Amniotic stem cell (primary cell): ENCODE measurements at places on chromosomes 5 and 9.

GRCh38 chr5:2353871-2354440 is 397.5 kb downstream of the IRX2 start:
- DNase-seq = no peak

DNA sequence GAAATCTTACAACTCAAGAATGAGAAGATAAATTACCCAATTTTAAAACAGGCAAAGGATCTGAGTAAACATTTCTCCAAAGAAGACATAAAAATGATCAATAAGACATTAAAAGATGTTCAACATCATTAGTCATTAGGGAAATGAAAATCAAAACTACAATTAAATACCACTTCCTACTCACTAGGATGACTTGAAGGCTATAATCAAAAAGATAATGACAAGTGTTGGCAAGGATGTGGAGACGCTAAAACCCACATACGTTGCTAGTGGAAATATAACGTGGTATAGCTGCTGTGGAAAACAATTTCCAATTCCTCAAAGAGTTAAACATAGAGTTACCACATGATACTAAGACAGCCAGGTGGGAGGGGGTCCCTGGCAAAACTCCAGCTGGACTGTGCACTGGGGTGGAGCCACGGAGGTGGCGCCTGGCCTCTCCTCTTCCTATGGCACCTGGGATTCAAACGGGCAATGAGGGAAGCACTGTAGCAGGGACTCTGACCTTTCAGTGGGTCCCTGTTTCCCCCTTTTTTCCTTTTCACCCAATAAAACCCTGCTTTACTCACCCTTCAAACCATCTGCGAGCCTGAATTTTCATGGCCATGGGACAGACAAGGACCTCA is 5.9 kb downstream of the ARSB start:
- no peak for DNase-seq

- DNase-seq = no peak
Measured at GRCh38 chr9:130933114-130934046, 5.7 kb downstream of the FIBCD1 start.

DNA sequence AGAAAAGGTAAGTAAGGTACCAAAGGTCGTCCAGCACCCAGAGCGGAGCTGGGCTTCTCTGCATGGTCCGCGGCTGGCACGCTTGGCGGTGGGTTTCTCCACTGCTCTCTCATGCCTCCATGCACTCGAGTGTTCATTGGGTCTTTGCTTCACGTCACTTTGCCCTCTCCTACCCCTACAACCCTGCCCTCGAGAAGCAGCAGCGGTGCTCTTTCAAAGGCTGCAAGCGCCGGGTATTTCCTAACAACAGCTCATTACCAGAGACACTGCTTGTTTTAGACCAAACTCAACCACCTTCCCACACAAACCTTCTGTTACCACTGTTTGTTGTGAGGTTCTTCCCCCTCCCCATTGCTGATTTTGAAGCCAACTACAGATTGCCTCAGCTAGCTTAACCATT is 21.5 kb upstream of the ZBTB34 start:
- no peak for DNase-seq

GRCh38 chr9:113501852-113502251 is 38.3 kb downstream of the RGS3 start:
- DNase-seq = no peak

GRCh38 chr5:117741655-117742206 is 1167.1 kb upstream of the SEMA6A start:
- no peak for DNase-seq

DNA sequence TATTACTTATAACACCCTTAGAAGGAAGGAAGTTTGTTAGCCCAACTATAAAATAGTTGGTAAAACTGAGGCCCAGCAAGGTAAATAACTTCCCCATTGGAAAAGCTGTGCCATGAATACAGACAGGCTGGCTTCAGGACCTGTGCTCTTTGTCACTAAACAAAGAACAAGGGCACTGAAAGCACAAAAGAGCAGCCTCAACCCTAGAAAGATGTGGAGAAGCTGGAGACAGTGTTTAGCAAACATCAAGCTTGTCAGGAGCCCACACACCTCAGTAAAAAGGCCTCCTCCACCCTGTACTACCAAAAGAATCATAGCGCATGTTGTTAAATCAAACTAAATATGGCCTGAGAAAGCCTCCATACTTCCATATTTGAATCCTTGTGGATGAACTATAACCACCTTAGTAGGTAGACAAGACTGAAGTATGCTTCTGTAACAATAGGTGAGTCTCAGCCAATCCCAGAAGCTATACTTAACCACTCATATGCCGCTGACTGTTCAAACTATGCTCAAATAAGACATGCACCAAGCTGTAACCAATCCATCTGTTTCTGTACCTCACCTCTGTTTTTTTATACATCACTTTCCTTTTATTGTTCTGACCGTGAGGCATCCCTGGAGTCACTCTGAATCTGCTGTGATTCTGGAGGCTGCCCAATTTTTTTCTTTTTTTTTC is 18.4 kb upstream of the SCGB3A2 start:
- DNase-seq = no peak

DNA sequence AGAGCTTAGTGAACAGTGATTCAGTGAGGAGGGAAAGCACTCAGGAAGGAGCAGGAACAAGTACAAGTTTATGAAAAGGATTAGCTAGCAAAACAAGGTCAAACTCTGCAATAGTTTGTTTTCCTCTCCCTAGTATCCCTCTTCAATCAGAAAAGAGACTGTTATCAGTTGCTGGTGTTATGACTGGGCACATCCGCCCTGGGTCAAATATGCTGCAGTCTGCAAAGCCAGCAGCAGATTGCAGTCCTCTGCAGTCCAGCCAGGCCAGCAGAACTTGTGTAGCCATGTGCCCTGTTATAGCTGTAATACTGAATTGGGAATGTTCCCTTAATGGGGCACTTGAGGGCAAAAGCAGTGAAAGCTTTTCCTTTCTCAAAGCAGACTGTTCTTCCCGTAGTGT is 12.0 kb downstream of the PCDHAC2 start:
- DNase-seq = no peak

- DNase-seq = no peak
Measured at GRCh38 chr9:14309403-14309802, 4.5 kb downstream of the NFIB start.

GRCh38 chr9:112334432-112334841 is 1.0 kb upstream of the PTBP3 start:
- DNase-seq = no peak

GRCh38 chr5:36944607-36945225 is 68.1 kb downstream of the NIPBL start:
- no peak for DNase-seq

DNA sequence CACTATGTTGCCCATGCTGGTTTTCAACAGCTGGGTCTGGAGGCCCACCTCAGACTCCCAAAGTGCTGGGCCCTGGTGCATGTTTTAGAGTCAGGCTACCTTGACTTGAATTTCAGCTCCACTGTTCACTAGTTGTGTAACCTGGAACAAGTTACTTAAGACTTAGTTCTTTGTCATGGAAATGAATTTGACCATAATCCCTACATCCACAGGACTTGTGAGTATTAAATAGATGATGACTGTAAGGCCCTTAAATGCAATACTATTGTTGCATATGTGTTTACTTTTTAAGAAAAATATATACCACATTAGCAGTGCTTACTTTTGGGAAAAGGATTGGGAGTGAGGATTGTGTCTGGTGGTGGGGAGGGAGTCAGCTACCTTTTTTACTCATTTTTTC is 16.4 kb downstream of the PAIP2 start:
- no peak for DNase-seq

GRCh38 chr9:137235424-137236237 is 4.9 kb downstream of the SLC34A3 start:
- DNase-seq = no peak

- no peak for DNase-seq
Measured at GRCh38 chr5:40928886-40929448, 19.7 kb downstream of the C7 start.

- DNase-seq = no peak
Measured at GRCh38 chr9:94147776-94148175, 63.5 kb downstream of the PTPDC1 start.

- no peak for DNase-seq
Measured at GRCh38 chr5:142847898-142848790, 78.0 kb downstream of the ARHGAP26 start.

DNA sequence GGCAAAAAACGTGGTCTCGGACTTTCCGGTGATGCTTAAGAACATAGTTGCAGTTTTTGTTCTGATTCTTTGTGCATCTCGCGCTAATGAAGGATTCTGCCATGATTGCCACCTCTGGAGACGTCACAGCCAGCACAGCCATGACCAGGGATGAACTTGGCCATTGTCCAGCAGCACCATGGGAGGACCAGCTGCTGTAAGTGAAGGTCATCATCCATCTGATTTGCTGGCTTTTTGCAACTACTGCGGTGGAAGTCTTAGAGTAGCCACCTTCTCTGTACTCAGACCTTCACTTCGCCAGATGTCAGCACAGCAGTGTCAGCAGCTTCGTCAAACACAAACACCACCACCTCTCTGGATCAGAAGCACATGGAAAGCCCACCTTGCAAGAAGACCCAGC is 45.7 kb downstream of the NSUN2 start:
- no peak for DNase-seq

GRCh38 chr9:94974154-94974879 is 247.8 kb downstream of the AOPEP start:
- no peak for DNase-seq

DNA sequence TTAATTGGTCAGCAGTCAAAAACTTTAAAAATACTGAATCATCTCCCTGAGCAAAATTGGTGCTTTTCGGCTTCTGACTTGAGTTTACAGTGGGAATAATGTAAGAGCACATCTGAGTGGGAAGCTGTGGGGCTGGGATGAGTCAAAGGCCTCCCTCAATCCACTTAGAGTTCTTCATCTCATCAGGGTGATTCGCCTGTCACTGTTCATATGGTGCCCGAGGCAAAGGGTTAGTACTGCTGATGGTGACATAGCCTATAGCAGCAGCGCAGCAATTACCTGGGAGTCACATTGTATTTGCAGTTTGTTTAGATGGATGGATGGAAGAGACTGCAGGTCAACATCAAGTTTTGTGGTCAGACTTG is 113.8 kb upstream of the ZNF608 start:
- no peak for DNase-seq
